ENCODE measurements at places on chromosomes 11 and 22.

GRCh38 chr11:35047179-35047578, 91.8 kb upstream of the CD44 start:
- H3K4me3 ChIP-seq: peak overlapping the region; percentile 20
- no peaks in the 10 kb centered on the region for H3K27me3 ChIP-seq
- peaks cover 6% of the 10 kb centered on the region for H3K36me3 ChIP-seq

GRCh38 chr22:23146478-23147205, 1.4 kb downstream of the RAB36 start:
- no peaks in the 10 kb centered on the region for H3K27me3 ChIP-seq
- no peak overlapping the region for H3K4me3 ChIP-seq
- peaks cover 28% of the 10 kb centered on the region for H3K4me1 ChIP-seq
- no peak for DNase-seq

DNA sequence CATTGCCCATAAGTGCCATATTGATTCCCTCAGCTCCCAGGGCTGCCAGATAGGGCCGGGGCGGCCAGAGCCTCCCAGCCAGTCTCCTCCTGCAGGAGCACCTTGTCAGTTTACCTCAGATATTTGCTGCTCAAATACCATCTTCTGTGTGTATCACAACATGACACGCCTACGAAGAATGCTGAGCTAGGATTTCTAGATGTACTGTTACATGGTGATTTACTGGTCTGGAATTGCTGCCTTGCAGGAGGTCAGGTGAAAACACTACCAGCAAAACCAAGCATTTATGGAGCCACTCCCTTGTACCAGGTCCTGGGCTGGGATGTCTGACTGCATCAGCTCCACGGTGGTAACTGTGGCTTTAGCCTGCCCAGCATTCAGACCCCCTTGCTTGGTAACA, 11.8 kb downstream of the MICAL3 start:
- H3K36me3 ChIP-seq: no peaks in the 10 kb centered on the region
- H3K27me3 ChIP-seq: peaks cover 2% of the 10 kb centered on the region
- no peak overlapping the region for H3K4me3 ChIP-seq
- no peak overlapping the region for H3K27ac ChIP-seq
- no peak for DNase-seq

- no peak overlapping the region for H3K27ac ChIP-seq
- H3K36me3 ChIP-seq: peaks cover 67% of the 10 kb centered on the region
- peaks cover 51% of the 10 kb centered on the region for H3K4me1 ChIP-seq
Measured at GRCh38 chr11:130908770-130909625, 7.3 kb downstream of the SNX19 start.

DNA sequence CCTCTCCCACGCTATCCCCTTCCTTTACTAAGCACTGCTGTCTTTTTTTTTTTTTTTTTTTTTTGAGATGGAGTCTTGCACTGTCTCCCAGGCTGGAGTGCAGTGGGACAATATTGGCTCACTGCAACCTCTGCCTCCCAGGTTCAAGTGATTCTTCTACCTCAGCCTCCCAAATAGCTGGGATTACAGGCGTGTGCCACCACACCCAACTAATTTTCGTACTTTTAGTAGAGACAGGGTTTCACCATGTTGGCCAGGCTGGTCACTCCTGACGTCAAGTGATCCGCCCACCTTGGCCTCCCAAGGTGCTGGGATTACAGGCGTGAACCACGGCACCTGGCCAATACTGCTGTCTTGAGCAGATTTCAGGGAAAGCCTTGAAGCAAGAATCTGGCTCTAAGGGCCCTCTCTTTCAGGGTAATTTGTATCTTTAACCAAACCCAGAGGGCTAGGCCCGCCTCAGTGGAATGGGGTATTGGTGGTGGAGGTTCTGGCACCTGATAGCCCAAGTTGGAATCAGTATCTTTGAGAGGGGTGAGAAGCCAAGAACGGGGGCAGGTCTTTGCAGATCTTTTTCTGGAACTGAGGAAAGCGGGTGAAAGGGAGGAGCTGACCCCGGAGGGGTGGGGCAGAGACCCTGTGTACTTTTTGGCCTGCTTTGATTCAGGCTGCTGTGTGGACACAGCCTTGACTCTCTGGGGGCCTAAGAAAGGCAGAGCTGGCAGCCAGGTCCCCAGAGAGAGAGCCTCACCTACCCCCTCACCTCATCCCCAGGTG, 37.0 kb downstream of the TRIOBP start:
- no peaks in the 10 kb centered on the region for H3K27me3 ChIP-seq
- DNase-seq: no peak
- H3K27ac ChIP-seq: no peak overlapping the region
- no peaks in the 10 kb centered on the region for H3K4me1 ChIP-seq
- no peak overlapping the region for H3K4me3 ChIP-seq

- DNase-seq: no peak
- no peaks in the 10 kb centered on the region for H3K36me3 ChIP-seq
- no peak overlapping the region for H3K4me3 ChIP-seq
- no peak overlapping the region for H3K27ac ChIP-seq
- peaks cover 5% of the 10 kb centered on the region for H3K27me3 ChIP-seq
Measured at GRCh38 chr11:134454146-134454690, 42.2 kb upstream of the B3GAT1 start.

DNA sequence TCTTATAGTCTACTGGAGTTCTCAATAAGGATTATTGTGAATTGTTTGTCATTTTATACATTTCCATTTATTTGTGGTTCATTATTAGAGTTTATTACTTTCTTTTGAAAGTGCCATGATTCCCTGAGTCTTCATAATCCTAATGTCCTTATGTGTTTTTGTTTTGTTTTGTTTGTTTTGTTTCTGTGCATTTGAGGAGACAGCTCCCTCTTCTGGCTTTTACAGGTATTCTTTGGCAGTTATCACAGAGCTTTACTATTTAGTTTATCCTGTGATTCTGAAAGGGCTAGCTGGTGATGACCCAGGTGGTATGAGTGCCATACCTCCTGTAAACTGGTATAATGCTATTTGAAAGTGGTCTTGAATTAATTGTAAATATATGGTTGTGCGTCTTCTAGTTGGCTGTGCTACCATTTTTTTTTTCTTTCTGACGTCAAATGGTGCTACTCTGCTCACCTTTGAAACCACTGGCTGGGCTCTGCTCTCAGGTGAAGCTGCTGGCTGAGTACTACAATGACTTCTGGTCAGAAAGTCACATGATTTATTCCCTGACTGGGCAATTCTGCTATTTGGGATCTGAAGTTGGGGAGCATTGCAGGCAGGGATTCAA, 751.2 kb downstream of the JRKL start:
- DNase-seq: no peak
- no peaks in the 10 kb centered on the region for H3K36me3 ChIP-seq
- no peaks in the 10 kb centered on the region for H3K27me3 ChIP-seq
- no peak overlapping the region for H3K27ac ChIP-seq
- no peak overlapping the region for H3K4me3 ChIP-seq

DNA sequence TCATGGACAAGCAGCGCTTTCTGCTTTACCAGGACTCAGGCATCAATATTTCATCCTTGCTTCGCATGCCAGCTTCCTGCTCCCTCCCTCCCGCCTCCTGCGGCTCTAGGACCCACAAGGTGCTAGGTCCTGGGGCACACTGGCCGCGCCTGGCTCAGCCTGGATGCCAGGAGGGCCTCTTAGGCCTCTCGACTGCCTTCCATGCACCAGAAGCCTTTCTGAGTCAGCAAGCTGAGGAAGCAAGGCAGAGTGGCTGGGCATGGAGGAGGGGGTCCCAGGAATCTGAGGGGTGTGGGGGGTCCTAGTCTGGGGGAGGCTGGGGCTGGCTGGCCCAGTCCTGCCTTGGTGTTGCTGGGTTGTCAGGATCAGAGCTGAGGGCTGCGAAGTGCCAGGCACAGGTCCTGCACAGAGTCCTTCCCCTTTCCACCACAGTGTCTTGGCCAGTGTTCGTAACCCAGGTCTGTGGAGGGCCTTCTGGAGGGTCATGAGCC, 61.0 kb upstream of the THY1 start:
- H3K27ac ChIP-seq: no peak overlapping the region
- DNase-seq: no peak
- H3K4me1 ChIP-seq: no peaks in the 10 kb centered on the region
- no peaks in the 10 kb centered on the region for H3K36me3 ChIP-seq
- H3K27me3 ChIP-seq: peaks cover 21% of the 10 kb centered on the region

DNA sequence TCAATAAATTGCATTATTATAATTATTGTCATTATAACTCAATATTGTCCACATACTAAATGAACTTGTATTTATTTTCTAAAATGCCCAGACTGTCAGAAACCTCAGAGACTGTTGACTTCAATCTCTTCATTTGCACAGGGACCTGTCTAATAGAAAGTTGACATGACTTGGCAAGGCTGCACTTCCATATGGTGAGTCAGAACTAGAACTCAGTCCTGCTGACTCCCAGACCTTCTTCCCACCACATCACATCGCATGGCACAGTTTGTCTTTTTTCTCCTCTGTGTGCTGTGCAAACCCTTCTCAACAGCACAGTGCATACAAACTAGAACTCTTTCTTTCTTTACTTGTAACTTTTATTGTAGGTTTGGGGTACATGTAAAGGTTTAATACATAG, 215.1 kb upstream of the BLID start:
- H3K4me3 ChIP-seq: no peak overlapping the region
- no peak overlapping the region for H3K27ac ChIP-seq
- no peaks in the 10 kb centered on the region for H3K36me3 ChIP-seq
- DNase-seq: no peak
- no peaks in the 10 kb centered on the region for H3K4me1 ChIP-seq

DNA sequence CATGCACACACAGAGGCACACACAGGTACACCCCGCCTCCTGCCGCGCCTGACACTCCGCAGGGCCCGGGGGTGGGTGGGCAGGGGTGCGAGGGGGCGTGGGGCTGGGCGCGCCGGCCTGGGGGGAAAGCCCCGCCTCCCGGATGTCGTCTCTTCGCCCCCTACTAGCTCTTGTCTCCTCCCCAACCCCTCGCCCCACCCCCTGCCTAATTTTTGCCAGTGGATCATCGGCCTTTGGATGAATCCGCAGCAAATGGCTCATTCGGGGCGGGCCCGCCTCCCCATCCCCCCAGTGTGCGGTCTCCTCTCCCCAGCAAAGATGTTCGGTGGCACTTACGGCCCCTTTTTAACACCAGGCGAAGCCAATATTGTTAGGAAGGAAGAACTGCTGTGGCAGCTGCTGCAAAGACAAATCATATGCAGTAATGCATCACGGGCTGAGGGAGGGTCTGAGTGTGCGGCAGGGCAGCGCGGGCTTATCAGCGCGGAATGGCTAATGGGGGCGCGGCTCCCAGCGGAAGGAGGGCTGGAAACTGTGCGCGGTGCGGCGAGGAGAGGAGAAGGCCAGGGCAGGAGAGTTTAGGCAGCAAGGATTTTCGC, 13.4 kb upstream of the NECTIN1 start:
- no peak overlapping the region for H3K4me3 ChIP-seq
- H3K36me3 ChIP-seq: no peaks in the 10 kb centered on the region
- peaks cover 47% of the 10 kb centered on the region for H3K27me3 ChIP-seq
- DNase-seq: peak; percentile 36
- peaks cover 9% of the 10 kb centered on the region for H3K4me1 ChIP-seq

GRCh38 chr11:44627911-44628729, 62.7 kb downstream of the CD82 start:
- H3K4me1 ChIP-seq: peaks cover 15% of the 10 kb centered on the region
- no peaks in the 10 kb centered on the region for H3K27me3 ChIP-seq
- no peak overlapping the region for H3K27ac ChIP-seq
- no peak overlapping the region for H3K4me3 ChIP-seq
- H3K36me3 ChIP-seq: peaks cover 5% of the 10 kb centered on the region

DNA sequence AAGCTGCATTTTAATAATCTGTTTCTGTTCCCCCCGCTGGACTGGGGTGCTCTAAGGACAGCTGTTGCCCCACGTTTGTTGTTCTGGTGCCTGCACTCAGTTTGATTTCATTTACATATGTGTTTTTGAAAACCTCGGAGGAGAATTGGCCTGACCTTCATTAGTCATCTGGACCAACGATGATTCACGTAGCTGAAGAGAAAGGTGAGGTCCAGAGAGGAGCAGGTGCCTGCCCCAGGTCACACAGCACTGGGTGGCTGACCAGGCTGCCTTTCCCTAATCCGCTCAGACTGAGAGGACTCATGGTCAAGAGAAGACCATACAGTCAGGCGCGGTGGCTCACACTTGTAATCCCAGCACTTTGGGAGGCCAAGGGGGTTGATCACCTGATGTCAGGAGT, 3.8 kb downstream of the CSDC2 start:
- no peak for DNase-seq
- peaks cover 14% of the 10 kb centered on the region for H3K27me3 ChIP-seq
- no peaks in the 10 kb centered on the region for H3K36me3 ChIP-seq
- peaks cover 3% of the 10 kb centered on the region for H3K4me1 ChIP-seq

DNA sequence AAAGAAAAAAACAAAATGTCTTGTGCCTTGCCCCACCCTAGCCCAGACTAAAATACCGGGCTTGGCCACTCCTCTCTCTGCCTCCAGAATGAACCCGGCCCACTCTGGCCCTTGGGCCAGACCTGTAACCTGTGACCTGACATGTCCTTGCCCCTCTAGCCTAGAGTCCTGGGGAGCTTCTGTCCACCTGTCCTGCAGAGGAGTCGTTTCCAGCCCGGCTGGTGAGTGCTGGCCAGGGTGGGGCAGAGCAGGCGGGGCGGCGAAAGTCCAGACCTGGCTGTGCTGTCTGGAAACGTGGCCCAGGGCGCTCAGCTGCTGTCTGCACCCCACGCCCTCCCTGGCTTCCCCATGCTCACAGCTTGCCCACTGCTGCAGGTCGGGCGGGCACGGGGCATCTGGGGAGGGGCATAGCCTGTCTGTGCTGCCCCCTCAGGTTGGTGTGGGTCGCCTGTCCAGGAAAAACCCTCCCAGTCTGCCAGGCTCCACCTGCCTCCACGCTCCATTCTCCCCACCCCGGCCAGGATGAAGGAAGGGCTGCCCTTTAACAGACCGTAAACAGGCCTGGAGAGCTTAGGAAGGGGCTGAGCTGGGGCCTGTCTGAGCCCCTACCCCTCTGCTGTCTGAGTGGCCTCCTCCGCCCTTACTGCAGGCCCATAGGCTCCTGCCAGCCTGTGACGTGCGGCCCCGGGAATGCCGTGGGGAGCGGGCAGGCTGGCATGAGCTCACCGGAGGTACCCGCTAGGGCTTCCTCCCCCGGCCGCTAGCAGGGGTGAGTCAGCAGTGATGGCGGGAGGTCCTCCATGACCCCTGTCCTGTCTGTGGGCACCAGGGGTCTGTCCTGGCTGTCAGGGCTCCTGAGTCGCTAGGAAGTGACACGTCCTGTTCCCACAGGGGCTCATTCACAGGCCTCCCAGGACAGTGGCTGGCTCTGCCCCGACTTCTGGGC, 1.9 kb downstream of the CD151 start:
- peaks cover 2% of the 10 kb centered on the region for H3K36me3 ChIP-seq
- peaks cover 18% of the 10 kb centered on the region for H3K4me1 ChIP-seq
- peaks cover 14% of the 10 kb centered on the region for H3K27me3 ChIP-seq
- no peak overlapping the region for H3K27ac ChIP-seq
- H3K4me3 ChIP-seq: no peak overlapping the region

GRCh38 chr11:59186130-59186594, 14.2 kb downstream of the DTX4 start:
- H3K27me3 ChIP-seq: no peaks in the 10 kb centered on the region
- peak; percentile 70 for DNase-seq
- H3K4me1 ChIP-seq: peaks cover 2% of the 10 kb centered on the region
- H3K4me3 ChIP-seq: no peak overlapping the region
- H3K27ac ChIP-seq: no peak overlapping the region

All from activated CD4-positive, alpha-beta memory T cell treated with anti-CD3 and anti-CD28 coated beads for 36 hours (primary cell).